IPS DF 19.7 (cell line): ENCODE measurements at places on chromosomes 13 and 19.

DNA sequence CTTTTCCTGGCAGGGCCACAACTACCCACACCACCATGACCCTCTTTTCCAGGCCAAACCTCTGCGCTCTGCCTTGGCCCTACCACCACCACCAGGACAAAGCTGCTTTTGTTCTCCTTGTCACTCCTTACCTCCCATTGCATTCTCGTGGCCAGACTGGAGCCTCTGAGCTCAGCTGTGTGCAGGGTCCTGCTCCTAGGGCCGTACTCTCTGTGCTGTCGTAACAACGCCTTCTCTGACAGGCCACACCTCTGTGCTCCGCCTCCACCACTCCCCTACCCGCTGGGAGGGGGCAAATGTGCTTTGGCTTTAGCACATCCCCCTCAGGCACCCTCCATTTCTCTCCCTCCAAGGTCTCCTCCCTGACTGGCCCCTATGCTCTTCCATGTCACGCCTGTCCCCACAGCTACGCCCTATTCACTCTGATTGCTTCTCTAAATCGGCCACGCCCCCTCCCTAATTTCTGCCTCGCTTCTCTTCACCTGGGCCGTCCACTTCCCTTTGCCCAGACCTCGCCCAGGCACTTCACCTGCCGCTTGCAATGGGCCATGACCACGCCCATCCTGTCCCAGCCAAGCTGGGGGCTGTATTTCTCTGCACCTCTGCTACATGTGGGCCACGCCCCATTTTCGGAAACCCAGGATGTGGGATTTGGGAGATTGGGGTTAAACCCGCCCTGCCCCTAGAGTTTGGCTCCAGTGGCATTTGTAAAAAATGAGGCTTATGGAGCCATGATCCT lies 472.3 kb downstream of the KLF12 start:
- DNase-seq = no peak

DNA sequence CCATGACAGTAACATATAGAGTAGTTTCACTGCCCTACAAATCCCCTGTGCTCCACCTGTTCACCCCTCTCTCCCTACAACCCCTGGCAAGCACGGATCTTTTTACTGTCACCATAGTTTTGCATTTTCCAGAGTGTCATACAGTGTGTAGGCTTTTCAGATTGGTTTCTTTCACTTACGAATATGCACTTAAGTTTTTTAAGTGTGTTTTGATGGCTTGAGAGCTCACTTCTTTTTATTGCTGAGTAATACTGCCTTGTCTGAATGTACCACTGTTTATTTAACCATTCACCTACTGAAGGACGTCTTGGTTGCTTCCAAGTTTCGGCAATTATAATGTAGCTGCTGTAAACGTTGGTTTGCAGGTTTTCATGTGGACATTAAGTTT lies 175.1 kb downstream of the ITGBL1 start:
- DNase-seq = no peak

- no peak for DNase-seq
Measured at GRCh38 chr19:38714354-38714778, 29.9 kb downstream of the CAPN12 start.

GRCh38 chr13:34156841-34157365 lies 339.0 kb downstream of the RFC3 start:
- no peak for DNase-seq

GRCh38 chr19:41233748-41234240 lies 14.8 kb downstream of the AXL start:
- DNase-seq = no peak

GRCh38 chr19:54415208-54415900 lies at the start of gene TTYH1:
Gene TTYH1 (plus strand): TSS chr19:54415464. CDS start chr19:54415553, 89 bp downstream.
- DNase-seq = no peak

DNA sequence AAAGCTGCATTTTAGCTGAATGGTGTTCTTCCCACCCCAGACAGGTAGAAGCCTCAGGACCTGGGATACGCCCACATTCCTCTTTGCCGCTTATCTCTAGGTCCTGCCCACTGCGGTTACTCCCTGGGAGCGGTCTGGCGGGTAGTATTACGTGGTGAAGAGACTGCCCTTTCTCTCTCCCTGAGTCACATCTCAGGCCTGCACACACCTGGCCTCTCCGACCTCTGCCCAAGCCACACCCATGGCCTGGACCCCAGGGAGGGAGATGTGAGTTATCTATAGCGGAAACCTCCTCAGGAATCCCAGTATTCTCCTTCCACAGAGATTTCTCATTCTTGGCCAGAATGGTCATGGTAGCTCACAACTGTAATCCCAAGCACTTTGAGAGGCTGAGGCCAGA lies 17.3 kb downstream of the RHPN2 start:
- DNase-seq = peak; percentile 68

DNA sequence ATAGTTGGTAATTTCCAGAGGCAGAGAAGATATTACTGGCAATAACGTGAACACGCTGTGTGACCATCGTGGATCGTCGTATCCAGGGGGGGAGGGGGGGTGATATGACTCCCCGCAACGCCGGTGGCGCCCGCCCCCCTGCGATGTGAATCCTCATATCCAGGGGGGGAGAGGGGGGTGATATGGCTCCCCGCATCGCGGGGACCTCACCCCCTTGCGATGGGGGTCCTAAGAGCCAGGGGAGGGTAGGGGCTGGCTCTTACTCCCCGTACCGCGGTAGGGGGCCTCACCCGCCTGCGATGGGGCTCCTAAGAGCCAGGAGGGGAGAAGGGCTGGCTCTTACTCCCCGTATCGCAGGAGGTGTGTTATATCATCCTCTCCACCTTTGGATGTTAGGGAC lies 31.3 kb upstream of the RGCC start:
- no peak for DNase-seq

DNA sequence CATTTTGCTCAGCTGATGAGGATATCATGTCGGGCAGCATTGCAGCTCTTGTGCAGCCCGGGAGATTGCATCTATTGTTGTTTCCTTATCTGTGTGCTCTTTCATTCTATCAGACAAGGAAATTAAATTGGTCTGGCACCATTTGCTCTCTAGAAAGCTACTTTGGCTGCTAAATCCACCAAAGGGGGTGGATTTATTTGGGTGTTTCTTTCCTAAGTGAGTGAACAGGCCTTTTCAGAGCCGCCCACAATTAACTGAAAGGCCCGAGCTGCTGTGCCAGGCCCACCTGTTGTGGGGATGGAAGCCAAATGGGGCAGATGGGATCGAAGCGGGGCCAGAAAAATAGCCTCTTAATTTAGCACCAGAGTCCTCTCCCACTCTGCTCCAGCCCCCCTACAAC lies 99.4 kb downstream of the DNAJC15 start:
- DNase-seq = no peak

GRCh38 chr19:18227781-18228271 lies 1.6 kb upstream of the PDE4C start:
- no peak for DNase-seq

GRCh38 chr13:100581504-100581903 lies 7.1 kb downstream of the GGACT start:
- DNase-seq = no peak

- DNase-seq = no peak
Measured at GRCh38 chr13:39770221-39771090, 115.0 kb downstream of the COG6 start.

- no peak for DNase-seq
Measured at GRCh38 chr19:9967326-9967725, 31.0 kb upstream of the OLFM2 start.

- no peak for DNase-seq
Measured at GRCh38 chr19:41324921-41325639, 15.1 kb downstream of the CCDC97 start.

DNA sequence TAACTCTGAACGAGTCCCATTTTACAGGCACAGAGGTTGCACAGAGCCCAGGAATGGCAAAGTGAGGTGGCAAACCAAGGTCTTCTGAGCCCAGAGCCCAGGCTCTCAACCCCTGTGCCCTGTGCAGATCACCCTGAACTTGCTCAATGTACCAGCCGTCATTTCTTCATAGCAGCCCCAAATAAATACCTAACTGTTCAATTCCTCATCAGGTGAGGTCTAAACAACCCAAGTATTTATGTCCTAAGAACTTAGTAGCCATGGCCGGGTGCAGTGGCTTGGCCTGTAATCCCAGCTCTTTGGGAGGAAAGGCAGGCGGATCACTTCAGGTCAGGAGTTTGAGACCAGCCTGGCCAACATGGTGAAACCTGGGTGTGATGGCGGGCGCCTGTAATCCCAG lies 21.8 kb upstream of the PNMA8B start:
- DNase-seq = no peak

DNA sequence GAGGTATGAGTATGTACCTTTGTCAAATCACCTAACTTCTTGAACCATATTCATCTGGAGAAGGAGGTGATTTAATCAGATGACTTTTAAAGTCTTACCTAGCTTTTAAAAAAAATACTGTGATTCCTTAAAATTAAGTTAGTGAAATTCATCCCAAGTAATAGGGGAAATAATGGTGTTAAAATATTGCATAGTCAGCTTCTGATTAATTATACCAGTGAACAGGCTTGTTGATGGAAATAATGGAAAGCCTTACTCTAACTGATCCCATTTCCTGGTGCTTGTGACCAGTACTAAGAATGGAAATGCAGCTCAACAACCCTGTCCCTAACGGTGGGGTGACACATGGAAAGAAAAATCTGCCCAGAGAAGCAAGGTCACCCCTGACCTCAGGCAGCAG lies 130.7 kb downstream of the CDK8 start:
- no peak for DNase-seq

DNA sequence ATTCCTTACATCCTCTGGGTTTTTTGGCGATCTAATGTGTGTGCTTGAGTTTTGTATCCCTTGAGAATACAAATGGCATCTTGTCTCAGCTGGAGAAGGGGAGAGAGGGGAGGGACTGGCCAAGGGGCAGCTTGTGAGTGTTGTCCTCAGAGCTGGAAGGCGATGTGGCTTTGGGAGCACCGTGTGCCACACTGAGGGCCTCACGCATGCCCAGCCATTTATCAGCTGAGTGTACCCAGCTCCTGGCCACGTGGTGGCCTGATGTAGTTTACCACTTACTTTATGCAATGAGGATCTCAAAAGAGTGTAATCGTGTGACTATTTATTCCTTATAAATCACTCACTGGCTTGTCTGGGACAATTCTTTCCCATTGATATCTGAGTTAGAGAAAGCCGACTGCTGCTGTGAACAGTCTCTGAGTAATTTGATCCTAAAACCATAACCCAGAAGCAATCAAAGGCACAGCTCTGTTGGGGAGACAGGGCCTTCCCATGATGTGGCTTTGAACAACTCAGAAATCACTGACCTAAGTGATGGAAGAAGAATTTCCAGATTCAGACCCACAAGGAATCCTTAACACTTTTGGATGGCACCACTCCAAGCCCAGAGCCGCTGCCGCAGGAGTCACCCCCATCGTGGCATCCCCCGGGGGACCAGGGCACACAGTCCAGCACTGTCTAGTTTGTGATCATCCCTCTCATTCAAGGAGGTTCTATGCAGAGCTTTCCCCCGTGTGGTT lies 53.9 kb upstream of the MTIF3 start:
- no peak for DNase-seq

DNA sequence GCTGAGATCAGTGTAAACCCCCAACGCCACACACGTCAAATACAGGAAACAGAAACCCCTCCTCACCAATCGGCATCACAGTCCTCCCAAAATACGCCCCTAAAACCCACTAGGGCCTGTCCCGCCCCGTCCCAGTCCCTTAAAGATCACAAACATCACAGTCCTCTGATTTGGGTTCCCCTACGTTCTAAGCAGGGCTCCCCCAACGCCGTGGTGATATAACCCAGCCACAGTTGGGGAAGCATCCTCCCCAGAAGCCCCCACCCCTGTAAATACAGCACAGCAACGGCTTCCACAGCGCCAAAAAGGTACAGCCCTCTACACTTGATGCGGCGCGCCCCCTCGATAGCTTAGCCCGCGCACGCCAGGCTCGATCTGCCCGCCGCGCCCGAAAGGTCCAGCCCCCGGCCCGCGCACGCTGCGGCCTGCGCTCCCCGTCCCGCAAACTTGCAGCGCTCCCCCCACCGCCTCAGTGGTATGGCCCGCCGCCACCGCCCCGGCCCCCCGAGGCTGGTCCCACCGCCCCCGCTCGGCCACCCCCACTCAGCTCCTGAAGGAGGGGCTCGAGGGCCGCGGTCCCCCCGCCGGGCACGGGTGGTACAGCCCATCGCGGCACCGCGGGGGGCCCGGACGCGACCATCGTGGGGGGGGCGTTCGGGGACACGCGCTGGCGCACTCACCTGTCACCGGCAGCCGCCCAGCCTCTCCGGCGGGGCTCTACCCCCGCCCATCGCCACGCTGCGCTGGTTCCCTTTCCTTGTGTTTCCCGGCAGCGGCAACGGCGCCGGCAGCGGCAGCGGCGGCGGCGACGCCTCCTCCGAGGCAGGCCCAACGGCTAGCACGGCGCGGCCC lies at the start of gene AKT2:
TSS of gene AKT2 (minus strand) at position 845 of the 852 bp plus-strand sequence. CDS start 20,078 bp downstream, outside the sequence.
- DNase-seq = no peak

DNA sequence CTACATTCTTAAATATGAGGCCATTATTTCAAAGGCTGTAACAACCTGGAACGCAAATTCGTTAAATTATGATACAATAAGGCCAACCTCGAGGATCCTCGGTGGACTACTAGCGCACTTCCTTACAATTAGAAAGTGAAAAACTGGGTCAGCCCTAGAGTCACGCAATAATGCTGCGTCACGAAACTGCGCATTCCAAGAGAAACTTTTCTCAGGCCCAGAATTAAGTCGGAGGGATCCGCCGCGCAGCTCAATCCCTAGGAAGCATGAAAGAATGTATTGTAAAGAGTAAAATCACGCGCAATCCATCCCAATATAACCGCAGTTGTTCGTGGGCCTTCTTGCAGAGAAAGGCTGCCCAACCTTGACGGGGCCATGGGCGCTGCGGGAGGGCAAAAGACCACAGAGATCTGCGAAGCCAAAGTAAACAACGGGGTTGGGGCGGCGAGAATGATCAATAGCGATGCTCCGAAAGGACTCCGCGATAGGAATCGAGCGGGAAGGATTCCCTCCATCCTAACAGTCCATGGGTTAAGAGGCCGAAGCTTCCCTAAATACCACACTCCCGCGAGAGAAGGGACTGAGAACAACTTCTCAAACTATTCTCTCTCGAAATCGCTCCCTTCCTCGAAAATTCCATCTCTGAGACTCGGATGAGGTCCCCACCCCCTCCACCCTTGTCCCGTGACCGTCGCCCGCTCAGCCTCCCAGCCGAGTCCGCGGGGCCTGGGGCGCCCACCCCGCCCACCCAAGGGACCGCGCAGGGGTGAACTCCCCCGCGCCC lies 564 bp downstream of the SPART start:
- DNase-seq = no peak

DNA sequence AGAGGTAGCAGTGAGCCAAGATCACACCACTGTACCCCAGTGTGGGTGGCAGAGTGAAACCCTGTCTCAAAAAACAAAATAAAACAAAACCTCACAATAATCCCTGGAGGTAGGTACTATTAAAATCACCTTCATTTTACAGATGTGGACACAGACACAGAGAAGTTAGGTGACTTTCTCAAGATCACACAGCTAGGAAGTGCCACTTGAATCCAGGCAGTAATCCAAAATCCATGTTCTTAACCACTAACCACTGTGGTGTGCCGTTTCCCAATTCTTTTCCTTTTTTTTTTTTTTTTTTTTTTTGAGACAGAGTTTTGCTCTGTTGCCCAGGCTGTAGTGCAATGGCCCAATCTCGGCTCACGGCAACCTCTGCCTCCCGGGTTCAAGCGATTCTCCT lies 9.0 kb downstream of the PPP1R14A start:
- no peak for DNase-seq
